A549 (cell line): ENCODE measurements at places on chromosomes 3 and 15.

GRCh38 chr3:72229952-72230351, 445.0 kb upstream of the PROK2 start:
- DNase-seq = no peak

DNA sequence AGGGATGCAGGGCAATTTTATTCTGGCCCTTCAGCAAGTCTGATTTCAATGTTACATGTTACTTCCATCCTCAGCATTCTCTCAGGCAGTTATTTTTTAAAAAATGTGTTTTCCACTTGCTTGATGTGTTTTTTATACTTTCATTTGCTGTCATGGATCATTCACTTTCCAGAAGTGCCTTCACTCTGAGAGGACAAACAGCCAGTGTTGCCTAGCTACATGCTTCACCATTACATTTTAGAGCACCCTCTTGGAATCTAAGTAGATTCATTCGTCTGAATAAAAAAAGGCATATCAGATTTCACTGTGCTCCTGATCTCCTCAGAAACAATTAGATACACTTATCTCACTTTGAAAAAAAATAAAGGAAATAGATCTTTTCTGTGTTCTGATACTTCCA, 93.6 kb upstream of the POU1F1 start:
- DNase-seq = no peak

DNA sequence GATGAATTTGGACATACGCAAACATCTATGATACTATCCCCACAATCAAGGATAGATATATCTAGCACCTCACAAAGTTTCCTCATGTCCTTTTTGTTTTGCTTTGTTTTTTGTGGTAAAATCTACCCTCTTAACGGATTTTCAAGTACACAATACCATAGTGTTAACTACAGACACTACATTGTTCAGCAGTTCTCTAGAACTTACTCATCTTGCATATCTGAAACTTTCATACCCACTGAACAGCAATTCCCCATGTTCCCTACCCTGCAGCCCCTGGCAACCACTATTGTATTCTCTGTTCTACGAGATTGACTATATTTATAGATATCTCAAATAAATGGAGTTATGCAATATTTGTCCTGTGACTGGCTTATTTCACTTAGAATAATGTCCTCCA, 58.1 kb upstream of the TJP1 start:
- DNase-seq = no peak

DNA sequence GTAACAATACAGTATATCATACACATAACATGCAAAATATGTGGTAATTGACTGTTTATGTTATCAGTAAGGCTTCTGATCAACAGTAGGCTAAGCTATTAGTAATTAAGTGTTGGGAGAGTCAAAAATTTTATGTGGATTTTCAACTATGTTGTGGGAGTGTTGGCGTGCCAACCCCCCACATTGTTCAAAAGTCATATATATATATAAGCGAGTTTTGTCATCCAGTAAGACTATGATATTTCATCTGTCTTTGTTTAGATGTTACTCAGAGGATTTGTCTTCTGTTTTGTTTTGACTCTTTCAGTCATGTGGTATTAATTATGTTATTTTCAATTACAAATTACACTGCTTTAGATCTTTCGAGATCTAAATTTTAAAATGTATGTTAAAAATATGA, 51.0 kb upstream of the RAP2B start:
- DNase-seq = no peak

DNA sequence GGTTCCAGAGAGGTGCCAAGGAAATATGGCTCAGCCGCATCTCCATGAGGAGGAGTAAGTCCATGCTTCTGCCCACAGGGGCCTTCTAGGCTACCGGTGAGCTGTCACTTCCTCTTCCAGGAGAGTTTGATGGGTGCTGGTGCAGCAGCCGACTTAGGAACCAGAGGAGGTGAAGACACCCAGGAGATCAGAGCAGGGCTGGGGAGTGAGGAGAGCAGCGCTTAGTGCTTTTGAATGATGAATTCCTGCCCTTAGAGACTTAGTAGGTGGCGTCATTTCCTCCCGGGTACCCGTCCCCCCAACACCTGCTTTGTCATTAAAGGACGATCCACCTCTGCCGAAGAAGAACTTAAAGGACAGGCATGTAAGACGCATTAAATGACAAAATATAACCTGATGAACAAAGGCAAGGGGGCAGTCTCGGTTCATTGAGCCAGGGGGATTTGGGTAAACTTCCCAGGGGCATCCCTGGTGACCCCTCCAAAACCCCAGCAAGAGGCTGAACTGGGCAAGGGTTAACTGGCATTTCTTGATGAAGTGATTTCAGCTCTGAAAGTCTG, 67.6 kb downstream of the HES1 start:
- DNase-seq = no peak

- no peak for DNase-seq
Observed at GRCh38 chr3:107421881-107422280, 44.6 kb downstream of the CCDC54 start.

DNA sequence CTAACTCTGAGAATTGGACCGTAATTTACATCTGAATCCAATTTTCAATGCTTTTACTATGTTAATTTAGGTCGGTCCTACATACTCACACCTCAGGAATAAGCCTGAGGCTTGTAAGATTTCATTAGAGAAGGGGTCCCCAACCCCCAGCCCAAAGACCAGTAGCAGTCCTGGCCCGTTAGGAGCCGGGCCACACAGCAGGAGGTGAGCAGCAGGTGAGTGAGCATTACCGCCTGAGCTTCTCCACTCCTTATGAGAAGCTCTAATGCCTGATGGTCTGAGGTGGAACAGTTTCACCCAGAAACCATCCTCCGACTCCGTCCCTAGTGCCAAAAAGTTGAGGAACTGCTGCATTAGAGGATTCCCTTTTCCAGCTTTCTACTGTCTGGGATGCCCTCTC, 757.3 kb downstream of the SI start:
- no peak for DNase-seq

GRCh38 chr15:47728426-47728825, 11.1 kb downstream of the SEMA6D start:
- DNase-seq = no peak

- DNase-seq = no peak
Observed at GRCh38 chr3:154794391-154794790, 285.7 kb upstream of the MME start.

DNA sequence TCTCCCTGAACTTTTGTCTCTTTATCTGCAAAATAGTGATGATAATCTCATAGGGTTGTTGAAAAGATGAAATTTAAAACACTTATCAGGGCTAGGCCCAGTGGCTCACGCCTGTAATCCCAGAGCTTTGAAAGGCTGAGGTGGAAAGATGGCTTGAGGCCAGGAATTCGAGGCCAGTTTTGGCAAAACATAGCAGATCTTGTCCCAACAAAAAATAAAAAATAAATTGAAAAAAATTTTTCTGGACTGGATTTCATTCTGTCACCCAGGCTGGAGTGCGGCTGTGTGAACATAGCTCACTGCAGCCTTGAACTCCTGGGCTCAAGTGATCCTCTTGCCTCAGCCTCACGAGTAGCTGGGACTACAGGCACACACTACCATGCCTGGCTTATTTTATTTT, 29.6 kb downstream of the LMLN start:
- DNase-seq = no peak

DNA sequence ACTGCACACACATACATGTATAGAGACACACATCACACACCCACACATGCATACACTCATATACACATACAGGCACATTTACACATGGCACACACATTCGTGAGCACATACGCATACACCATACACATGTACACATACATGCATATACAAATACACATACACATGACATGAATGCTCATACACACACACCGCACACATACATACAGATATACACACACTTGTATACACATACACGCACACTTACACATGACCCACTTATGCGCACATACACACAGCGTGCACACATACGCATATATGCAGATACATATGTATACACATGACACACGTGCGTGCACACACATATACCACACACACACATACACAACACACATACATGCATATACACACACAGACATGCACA, 162.7 kb downstream of the LRRK1 start:
- DNase-seq = no peak

DNA sequence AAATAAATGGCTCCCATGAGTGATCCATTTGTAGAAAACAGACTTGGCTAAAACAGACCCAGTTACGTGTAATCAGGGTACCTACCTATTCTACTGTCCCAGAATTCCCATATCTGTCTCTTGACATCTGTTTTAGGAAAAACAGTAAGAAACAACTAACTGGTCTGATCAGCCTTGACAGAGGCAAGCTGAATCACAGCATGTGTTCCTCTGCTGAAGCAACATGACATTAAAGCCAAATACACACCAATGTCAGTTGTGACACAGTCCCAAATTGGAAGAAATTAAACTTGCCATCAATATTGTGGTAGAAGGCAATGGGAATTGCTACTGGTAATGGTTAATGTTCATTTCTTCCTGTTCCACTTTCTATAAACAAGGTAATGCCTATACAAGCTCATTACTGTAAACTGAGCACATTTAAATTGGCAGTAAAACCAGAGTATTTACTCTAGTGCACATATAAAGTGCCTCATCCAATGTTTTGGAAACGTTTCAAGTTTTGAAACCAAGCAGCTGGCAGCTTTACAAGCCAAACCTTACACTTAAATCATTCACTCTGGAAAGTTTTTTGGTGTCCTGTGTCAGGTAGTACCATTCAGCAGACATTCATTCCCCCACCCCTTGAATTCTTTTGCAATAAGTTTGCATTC, 27.0 kb downstream of the ALDH1A2 start:
- DNase-seq = no peak

- DNase-seq = no peak
Observed at GRCh38 chr15:42152921-42153698, 3.3 kb downstream of the PLA2G4F start.

GRCh38 chr3:33315826-33316225, 38.6 kb downstream of the FBXL2 start:
- peak; percentile 34 for DNase-seq

DNA sequence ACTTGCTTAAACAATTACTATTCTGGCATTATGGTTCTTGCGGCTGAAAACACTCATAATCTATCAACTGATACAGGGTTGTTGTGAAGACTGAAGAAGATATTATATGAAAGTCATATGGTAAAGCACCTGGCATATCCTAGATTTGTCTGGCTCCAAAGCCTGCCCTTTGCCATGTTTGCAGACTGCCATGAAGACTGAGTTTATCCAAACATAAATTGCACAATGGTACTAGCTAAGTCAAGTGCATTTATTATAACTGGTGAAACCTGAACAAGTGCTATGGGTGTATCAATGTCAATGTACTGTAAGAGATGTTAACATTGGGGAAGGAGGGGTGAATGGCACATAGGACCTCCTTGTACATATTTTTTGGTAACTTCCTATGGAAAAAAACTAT, 87.4 kb upstream of the MEX3B start:
- DNase-seq = no peak

DNA sequence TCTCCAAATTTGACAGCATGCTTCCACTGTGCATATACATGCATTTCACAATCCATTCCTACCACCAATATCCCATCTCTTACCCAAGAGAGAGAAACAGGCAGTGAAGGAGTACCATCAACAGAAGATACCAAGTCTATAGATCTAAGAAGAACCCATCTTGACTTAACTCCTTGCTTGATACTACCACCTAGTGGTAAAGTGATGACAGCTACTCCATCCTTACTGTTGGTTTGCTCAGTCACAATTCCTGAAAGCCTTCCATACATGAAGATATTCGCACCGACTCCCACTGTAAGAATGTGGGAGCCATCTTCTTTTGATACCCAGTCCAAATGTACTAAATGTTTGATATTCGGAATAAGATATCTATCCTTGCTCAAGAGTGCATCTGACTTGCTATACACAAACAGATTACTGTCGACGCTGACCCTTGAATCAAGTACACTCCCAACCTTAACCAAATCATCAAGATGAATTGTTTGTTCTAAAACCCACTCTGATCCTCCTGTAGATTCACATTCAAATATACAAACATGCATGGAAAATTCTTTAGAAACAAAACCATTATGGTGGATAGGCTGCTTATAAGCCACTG, 123.1 kb downstream of the DMXL2 start:
- DNase-seq = peak; percentile 73

DNA sequence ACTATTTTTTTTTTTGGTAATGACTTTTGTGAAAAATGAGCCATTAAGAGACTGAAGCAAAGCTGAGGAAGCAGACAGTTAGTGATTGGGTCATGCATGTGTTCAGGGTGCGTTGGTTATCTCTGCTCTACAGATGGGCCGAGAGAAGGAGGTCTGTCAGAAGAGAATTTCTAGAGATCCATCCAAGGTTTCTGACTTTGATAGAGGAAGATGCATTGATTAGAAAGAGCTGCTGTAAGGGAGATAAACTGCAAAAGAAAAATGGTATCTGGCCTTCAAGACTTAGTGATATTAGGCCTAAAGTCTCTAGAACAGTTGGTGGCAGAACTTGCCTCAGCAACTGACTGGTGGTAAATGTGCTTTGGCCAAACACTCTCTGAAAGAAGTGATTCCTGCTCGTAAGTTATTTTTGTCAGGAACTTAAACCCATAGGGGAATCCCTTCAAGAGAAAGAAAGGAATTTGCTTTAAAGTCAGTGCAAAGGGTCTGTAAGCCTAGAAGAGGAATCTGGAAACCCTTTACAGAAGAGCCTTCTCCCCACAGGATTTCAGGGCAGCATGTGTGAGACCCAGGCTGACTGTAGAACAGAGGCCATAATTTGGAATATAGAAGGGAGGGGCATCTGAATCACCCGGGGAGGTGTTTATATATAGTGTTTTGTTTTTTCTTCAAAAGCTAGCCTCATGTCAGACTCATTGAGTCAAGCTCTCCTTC, 67.8 kb downstream of the OPA1 start:
- no peak for DNase-seq

DNA sequence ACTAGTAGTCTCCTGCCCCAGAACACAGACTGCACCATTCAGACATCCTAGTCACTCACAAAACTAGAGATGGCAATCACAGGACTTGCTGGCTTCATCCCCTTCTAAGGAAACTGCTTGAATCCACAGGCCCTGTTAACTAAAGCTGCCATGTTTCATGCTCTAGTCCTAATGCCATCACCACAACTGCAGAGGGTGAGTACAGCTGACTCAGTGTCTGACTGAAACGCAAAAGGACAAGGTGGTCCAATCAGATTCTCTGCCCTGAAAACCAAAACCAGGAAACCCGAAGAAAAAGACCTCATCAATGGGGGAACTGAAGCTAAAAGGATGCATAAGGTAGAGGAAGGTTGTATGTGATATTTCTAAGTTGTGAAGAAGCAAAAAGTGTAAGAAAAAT, 25.2 kb upstream of the TFDP2 start:
- DNase-seq = no peak

- no peak for DNase-seq
Observed at GRCh38 chr15:44216958-44217357, 21.9 kb upstream of the FRMD5 start.

- DNase-seq = no peak
Observed at GRCh38 chr3:131236421-131236820, 145.2 kb upstream of the NUDT16 start.
